ENCODE measurements at places on chromosomes 12 and 14.

DNA sequence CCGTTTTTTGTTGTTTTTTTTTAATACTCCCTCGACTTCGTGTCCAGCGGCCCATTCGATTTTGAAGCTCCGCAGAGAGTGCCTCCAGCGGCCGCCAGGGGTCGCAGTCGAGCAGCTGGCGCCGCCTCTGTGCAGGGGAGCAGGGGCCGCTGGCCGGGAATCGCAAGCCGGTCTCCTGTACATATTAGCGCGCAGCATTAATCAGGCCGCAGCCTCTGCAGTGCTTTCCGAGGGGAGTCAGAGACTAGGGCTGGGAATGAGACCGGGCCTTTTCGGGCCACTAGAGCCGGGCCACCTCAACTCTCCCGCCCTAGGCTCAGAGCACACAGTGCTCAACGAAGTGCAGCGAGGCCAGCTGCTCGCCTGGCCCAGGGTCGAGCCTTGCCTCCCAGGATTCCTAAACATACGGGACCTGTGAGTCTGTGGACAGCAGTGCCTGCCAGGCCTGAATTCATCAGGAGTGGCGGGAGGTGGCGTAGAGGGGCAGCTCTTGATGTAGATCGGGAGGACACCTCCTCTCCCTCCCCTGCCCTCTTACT is 81.8 kb downstream of the EMP1 start:
- DNase-seq, result peak; percentile 10

DNA sequence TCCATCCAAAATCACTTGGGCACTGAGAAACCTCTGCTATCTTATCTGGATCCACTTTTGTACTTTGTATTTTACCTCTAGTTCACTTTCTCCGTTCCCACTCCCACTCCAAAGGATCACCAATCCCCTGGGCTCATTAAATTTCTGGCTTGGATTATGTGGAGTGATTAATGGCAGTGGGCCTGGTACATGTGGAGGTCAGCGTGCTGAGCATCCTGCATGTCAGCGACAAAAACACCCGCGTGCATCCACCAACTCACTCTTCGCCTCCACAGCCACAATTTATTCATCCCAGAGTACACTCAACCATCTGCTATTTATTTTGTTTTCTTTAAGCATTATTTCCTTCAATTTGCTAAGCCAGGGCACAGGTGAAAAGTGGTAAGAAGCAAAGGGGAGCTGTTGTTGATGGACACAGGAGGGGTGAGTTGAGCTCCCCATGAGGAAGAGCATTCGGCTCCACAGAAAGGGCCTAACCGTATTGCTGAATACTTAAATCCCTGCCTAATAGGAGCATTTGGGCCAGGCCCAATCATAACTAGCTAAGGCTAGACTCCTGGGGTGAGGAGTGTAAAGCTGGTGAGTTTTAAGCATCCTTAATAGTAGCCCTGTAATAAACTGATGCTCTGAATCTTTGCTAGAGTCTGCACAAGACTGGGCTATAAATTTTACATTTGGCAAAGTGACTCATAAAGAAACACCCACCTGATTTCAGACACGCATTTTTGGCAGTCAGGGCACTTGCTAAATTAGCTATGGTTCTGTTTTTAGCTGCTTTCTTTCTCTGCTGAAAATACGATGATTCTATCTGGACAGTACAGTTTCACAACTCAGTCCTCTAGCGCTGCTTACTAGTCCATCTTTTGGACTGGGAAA is 137.8 kb downstream of the SLC25A21 start:
- DNase-seq, result no peak

DNA sequence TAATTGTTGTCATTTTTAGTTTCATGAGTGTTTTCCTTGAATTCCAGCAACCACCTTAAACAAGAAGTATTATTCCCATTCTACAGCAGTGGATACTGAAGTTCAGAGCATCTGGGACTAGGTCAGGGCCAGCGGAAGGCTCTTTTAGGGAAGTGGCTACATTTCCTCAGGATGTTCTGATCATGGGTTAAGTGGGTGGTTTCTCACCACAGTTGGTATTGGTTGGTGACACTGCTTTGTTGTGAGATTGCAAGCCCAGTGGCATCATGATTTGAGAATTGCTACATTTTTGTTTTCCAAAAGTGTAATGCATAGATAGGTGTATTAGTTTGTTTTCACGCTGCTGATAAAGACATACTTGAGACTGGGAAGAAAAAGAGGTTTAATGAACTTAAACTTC is 47.1 kb downstream of the SYNE2 start:
- DNase-seq, result no peak

DNA sequence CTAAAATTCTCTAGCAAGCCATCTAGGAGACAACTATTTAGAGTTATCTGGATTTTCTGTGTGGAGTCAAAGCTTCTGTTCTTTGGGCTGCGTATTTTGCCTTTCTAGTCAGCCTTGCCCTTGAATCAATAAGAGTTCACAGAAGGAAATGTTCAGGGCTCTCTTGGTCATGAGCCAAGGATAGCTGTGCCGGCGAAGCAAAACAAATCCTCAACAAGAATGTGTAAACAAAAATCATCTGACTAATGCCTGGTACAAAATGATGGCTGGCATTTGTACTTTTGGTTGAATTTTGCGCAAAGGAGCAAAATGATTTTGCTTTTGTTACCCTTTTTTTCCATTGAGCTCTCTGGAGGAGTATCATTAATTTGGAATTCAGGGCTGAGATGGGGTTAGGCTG is 171.1 kb downstream of the DACT1 start:
- DNase-seq, result no peak
